ENCODE measurements at places on chromosomes 2 and 18. TPM values are rescaled to one million over a fixed set of nuclear protein-coding genes. Genes with fewer than 3 reads are reported as not detected.

Gene IL1RL2
- 2.9 TPM for total RNA-seq

Gene SIX3
- total RNA-seq = not detected

DNA sequence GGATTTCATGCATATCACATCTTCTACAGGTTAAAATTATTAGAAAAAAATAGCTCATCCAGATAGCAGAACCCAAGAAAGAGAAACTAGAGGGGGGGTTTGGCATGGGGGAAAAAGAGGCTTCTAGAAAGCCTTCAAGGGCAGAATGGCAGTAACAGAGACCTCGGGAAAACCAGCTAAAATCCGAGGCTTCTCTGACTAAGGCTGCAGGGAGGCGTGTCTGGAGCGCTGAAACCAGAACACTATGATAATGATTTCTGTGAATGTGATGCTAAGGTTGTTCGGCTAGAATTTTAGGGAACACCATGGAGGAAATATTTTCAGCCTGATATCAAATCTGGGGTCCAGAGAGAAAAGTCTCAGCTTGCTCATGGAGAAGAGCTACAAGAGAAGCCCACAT is 73.0 kb downstream of the ATP8B1 start:
- DNase-seq = peak; percentile 52

DNA sequence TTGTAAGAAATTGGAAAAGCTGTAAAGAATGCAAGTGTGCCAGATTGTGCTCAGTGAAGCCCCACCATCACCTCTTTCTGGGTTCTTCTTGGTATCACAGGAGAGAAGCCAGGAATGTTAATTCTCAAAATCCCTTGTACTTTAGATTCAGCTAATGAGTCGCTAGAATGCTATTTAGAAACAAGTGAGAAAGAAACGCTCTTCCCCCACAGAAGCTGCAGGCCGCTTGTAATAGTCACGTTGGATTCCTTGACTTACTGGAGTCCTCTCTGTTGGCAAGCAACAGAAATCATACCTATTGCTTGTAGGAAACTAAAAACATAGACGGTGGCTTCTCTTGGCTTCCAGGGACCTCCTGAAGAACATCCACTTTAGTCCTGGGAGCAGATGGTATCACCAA is 375.6 kb upstream of the LRATD1 start:
- no peak for DNase-seq

Data from GM23248 (cell line).